ENCODE measurements at places on chromosomes 16 and 17.

DNA sequence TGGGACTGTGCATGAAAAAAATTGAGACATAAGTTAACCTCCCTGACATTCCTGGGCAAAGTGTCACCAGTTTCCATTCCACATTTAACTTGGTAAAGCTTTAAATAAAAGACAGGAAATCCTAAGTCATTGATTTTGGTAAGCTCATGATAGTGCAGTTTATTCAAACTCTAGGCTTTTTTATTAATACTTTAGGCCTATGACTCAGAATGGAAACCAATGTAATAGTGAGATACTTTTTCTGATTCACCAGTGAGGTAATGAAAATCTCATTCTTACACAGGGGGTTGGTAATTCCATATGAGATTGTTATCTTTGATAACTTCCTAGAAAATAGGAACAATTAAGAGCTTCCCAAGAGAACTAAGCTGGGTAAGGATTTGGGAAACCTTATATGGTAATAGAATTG is 91.1 kb downstream of the NLK start:
- no peak for DNase-seq

DNA sequence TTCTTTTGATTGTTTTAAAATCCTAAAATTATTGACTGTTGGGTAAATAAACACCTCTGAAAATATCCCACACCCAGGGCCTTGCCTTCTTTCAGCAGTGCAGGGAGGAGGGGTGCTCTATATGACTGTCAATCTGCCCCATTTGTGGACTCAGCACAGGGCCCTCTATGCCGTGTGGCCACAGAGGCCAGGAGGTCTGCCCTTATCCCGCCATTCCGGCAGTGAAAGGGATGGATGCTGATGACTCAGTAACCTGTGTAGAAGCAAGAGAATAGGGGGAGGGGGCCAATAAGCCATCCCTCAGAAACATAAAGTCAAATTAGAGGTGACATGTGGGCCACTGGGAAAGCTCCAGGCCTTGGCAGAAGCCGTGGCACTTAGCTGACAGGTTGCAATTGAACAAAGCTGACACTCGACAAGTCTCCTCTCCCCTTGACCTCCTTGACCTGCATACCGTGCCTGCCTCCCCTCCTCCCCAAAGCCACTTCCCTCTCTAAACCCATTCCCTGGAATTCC is 281.4 kb upstream of the DYNLRB2 start:
- DNase-seq: no peak

GRCh38 chr17:70278844-70279462 is 109.6 kb downstream of the KCNJ2 start:
- DNase-seq: no peak

- no peak for DNase-seq
Measured at GRCh38 chr17:59289981-59290301, 41.5 kb upstream of the YPEL2 start.

- DNase-seq: no peak
Measured at GRCh38 chr16:50915120-50915519, 173.2 kb downstream of the CYLD start.

GRCh38 chr16:27228045-27228444 is 24.7 kb downstream of the KDM8 start:
- no peak for DNase-seq

- no peak for DNase-seq
Measured at GRCh38 chr17:27834571-27834970, 34.2 kb upstream of the NOS2 start.

DNA sequence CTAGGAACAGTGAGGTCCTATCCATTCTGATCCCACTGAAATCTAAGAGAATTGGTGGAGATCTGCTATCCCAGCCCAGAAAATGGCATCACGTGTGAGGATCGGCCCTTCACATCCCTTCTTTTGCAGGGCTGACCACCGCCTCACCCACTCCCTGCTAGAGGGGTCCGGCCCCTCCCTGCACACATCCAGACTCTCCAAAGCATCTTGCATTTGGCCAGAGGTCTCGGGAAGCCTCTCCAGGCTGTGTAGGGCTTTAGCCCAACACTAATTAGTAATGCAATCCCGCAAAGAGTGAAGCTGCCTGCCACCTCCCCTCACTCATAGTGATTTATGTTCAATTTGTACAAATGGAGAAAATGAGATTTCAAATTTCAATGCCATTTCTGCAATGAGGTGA is 434.4 kb upstream of the ZFHX3 start:
- DNase-seq: no peak

DNA sequence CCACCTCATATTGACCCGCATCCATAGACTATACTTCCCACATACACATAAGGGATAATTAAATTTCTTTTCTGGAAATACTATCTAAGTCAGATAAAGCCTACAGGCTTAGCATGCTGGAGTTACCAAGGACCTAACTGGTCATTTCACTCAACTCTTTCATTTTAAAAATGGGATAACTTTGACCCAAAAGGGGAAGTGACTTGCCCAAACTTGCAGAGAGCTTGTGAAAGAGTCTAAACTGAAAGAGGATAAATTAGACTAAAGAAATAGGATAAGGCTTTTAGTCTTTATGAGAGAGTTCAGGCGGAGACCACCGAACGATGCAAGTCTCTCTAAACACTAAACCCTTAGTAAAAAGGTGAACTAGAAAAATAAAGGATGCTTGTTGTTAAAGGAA is 3.9 kb upstream of the KRT33A start:
- DNase-seq: no peak

- no peak for DNase-seq
Measured at GRCh38 chr16:56606476-56607108, 1.8 kb upstream of the MT2A start.

- no peak for DNase-seq
Measured at GRCh38 chr16:67206129-67206837, 7.4 kb downstream of the ELMO3 start.

GRCh38 chr17:42405963-42406495 is 17.0 kb downstream of the CAVIN1 start:
- peak; percentile 86 for DNase-seq

DNA sequence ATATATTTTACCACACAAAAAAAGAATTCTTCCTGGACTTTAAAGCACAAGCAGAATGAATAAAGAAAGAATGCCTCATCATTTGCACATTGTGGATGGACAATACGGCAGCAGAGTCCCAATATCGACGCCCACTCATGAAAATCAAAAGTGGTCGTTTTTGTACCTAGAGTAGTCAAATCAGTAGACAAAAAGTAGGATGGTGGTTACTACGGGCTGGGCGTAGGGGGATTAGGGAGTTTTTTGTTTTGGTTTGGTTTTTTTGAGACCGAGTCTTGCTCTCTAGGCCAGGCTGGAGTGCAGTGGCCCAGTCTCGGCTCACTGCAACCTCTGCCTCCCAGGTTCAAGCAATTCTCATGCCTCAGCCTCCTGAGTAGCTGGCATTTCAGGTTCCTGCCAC is 8.6 kb upstream of the CENPV start:
- DNase-seq: no peak

- DNase-seq: no peak
Measured at GRCh38 chr17:57408071-57408811, 151.9 kb downstream of the MSI2 start.

- DNase-seq: no peak
Measured at GRCh38 chr17:80837711-80838110, 153.9 kb upstream of the CHMP6 start.

DNA sequence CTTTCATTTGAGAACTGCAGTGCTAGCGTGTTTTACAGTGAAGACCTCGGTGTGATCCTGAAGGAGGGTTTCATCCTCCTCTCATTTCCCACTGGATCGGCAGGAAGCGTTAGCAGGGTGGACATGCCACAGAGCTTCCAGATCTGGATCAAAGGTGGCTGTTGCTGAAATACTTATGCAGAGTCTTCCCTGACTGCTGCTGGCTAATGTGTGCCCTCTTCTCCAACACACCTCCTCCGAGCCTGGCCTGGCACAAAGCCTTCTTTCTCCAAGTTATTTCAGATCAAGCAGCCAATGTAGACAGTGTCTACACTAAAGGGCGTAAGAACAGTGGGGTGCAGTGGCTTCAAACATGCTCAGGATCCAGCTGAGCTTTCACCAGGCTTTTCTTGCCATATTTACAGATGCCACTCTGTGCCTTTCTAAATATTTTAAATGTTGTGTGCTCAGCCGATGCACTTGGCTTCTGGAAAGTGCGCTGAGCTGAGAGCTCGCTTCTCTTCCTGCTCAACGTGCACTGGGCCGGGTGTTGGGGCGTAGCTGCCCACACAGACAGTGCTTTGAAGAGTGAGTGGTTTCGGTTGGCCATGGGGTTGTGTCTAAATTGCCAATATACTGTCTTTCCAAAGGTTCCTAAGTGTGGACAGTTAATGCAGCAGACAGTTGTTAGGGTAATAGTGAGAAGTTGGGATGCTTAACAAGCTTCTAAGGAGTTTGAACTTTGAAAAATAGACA is 2.1 kb downstream of the ZNF750 start:
- DNase-seq: no peak

- DNase-seq: no peak
Measured at GRCh38 chr16:81014672-81015071, 7.7 kb downstream of the CENPN start.
